ENCODE measurements at places on chromosomes 7 and 10.

- DNase-seq, result no peak
Observed at GRCh38 chr7:130047831-130048230, 3.3 kb downstream of the ZC3HC1 start.

DNA sequence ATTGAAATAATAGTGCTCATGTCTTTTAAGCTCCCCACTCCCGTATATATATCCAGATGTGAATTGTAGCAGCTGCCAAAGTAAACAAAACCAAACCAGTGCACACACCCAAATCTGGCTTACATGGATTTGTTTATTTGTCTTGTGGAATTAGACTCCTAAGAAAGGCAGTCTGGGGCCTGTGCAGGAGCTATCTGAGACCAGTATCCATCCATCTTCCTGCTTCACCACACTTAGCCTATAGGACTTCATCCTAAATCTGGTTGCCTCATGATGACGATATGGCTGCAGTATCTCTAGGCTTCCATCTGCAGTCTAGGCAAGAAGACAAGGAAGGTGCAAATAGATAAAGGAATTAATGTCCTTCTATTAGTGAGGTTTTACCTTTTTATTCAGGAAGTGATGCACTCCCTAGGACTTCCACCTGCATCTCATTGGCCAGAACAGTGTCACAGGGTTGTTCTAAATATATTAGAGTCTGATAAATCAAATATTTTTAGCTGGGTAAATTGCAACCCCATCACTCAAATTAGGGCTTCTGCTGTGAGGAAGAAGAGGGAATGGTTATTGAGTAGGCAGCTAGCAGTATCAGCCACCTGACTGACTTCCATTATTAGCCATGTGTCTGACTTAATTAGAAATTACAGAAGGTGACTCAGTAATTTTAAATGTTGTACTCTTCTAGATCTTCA lies 6.0 kb downstream of the WIPF3 start:
- DNase-seq, result no peak

GRCh38 chr10:22334414-22335172 lies 10.7 kb upstream of the SPAG6 start:
- no peak for DNase-seq

- no peak for DNase-seq
Observed at GRCh38 chr7:105990727-105991453, 27.8 kb downstream of the CDHR3 start.

- DNase-seq, result no peak
Observed at GRCh38 chr10:95782318-95782717, 26.4 kb downstream of the ENTPD1 start.

- DNase-seq, result no peak
Observed at GRCh38 chr10:637221-637620, 52.2 kb downstream of the DIP2C start.

- no peak for DNase-seq
Observed at GRCh38 chr7:5824297-5824610, 42.8 kb upstream of the RNF216 start.

- no peak for DNase-seq
Observed at GRCh38 chr7:135938563-135938962, 38.6 kb downstream of the MTPN start.

DNA sequence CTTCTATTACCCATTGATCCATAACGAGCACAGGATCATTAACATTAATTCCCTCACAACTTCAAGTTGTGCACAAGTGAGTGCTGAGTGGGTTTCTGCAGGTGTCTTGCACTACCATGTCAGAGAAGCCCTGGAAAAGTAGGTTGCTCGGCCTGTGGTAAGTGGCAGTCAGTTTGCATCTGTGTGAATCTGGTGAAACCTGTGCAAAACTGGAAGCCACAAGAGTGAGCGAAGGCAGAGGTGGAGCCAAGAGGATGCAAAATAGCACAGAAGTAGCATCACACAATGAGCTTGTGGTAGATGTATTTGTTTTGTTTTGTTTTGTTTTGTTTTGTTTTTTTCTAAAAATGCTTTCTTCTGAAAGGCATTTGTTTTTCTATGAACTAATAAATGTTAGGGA lies 181.5 kb downstream of the THSD7A start:
- no peak for DNase-seq

GRCh38 chr7:150329331-150330120 lies 6.2 kb upstream of the ACTR3C start:
- peak; percentile 48 for DNase-seq

GRCh38 chr10:13453896-13454295 lies 74.9 kb downstream of the BEND7 start:
- no peak for DNase-seq
